ENCODE measurements at places on chromosomes 4 and X. TPM values are rescaled to one million over a fixed set of nuclear protein-coding genes. Genes with fewer than 3 reads are reported as not detected.

Gene NIPAL1
- total RNA-seq: 0.75 TPM

DNA sequence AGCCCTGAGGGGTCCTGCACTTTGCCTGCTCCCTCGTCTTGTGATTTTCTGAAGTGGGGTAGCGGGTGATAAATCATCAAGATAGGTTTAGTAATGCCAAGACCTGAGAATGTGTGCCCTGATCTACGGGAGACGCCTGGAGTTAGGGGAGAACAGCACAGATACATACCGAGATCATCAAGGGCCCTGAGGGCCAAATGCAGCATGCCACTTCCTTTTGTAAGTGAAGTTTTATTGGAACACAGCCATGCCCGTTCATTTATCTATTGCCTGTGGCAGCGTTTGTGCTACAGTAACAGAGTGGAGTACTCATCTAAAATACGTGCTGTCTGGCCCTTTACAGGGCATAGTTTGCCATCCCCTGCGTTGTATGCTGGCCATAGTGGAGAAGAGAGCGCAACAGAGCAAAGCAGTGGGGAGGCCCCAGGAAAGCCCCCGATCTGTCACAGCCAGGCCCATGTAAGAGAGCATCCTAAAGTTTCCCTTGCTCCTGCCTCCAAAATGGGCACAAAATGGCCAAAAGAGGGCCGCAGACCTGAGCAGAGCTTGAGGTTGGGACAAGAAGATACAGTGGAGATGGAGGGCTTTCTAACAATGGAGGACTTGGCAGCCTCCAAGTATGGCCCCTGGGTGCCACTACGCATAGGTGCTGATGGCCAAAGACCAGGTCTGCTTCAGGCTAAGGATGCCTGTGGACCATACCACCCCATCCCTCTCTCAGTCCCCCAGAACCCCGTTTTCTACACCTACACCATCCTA is 167.0 kb downstream of the SMIM20 start:
- no peak overlapping the region for H3K27ac ChIP-seq
- H3K4me3 ChIP-seq: no peak overlapping the region
- no peaks in the 10 kb centered on the region for H3K36me3 ChIP-seq
- no peaks in the 10 kb centered on the region for H3K4me1 ChIP-seq
- DNase-seq: no peak
- peaks cover 11% of the 10 kb centered on the region for H3K27me3 ChIP-seq

DNA sequence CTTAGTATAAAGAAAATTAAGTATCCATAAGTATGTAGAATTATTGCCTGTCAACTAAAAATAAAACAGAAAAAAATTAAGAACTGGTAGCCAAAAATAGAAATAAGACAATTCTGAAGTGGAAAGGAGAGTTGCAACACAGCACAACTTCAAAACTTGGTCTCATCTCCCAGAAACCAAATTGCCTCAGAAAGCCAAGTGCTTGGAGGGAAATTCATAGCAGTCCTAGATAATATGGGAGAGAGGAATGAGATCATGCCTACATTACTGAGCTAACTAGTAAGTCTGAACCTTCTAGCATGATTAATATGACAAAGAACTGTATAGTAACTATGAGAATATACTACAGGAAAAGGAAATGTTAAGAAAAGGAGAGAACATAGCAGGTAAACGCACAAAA is 256.5 kb downstream of the LDB2 start:
- no peak overlapping the region for H3K27ac ChIP-seq
- DNase-seq: no peak
- no peaks in the 10 kb centered on the region for H3K36me3 ChIP-seq
- no peak overlapping the region for H3K4me3 ChIP-seq

Gene BMP3
- total RNA-seq: not detected

- peak overlapping the region; percentile 36 for H3K4me3 ChIP-seq
- peak; percentile 23 for DNase-seq
- H3K27ac ChIP-seq: peak overlapping the region; percentile 45
- H3K36me3 ChIP-seq: no peaks in the 10 kb centered on the region
- H3K27me3 ChIP-seq: no peaks in the 10 kb centered on the region
- peaks cover 17% of the 10 kb centered on the region for H3K4me1 ChIP-seq
Measured at GRCh38 chr4:1201851-1202525, 29.6 kb upstream of the SPON2 start.

Gene CLTRN
- 1.0 TPM for total RNA-seq

DNA sequence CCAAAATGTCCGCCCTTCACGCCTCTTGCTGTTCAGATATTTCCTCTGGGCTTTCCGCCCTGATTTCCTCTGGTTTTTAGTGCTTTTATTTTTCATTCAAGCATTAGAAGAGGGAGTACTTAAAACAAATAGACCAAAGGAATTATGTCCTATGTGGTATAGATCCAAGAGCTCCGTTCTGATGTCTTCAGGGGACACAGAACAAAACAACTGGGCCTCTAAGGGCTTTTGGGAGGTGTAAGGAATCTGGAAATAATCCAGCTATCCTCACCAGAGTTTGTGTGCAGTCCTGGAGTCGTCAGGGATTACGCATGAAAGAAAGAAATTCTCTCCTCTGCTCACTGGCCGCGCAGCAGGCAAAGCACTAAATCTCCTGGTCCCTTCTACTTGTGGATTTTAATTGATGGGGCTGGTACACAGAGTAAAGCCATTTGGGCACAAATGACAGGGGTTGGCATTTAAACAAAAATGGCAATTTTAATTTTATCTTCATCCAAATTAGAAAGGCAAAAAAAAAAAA is 999.2 kb downstream of the ADGRL3 start:
- no peak overlapping the region for H3K27ac ChIP-seq
- H3K36me3 ChIP-seq: no peaks in the 10 kb centered on the region
- no peak overlapping the region for H3K4me3 ChIP-seq
- DNase-seq: no peak
- H3K27me3 ChIP-seq: no peaks in the 10 kb centered on the region

DNA sequence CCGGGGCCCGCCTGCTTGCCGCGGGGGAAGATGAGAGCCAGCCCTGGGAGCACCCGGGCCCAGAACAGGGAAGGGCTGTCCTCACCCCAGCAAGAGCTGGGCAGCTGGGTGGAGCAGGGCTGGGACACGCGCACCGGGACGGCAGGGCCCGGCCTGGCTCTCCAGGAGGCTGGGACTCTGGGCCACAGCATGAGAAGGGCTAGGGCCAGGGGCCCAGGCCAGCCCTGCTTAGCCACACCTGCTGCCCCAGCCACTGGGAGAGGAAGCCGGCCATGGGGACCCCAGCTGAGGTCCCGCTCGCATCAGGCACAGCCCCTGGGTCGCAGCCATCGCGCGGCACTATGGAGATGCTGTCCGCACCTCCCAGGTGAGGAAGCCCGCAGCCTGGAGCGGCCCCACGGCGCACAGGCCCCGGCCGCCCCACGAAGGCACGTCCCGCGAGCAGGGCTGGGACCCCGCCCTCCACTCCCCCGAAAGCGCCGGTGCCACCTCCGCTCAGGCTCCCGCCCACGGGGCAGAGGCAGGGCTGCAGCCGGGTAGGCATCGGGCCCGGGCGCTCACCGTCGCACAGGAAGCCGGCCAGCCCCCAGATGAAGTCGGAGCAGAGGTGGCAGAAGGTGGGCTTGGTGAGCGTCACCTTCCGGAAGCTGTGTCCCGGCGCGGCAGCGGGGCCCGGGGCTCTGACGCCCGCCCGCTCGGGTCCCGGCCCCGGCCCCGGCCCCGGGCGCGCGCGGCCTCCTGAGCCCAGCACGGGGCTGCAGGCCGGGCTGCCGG is 531 bp downstream of the DGKQ start:
- no peaks in the 10 kb centered on the region for H3K36me3 ChIP-seq
- H3K27me3 ChIP-seq: no peaks in the 10 kb centered on the region
- peak overlapping the region; percentile 76 for H3K4me3 ChIP-seq
- DNase-seq: no peak
- peak overlapping the region; percentile 44 for H3K27ac ChIP-seq
- peaks cover 21% of the 10 kb centered on the region for H3K4me1 ChIP-seq

Gene CPZ
- not detected for total RNA-seq
